NCI-H2107 (cell line): ENCODE measurements at places on chromosomes 6 and 20.

DNA sequence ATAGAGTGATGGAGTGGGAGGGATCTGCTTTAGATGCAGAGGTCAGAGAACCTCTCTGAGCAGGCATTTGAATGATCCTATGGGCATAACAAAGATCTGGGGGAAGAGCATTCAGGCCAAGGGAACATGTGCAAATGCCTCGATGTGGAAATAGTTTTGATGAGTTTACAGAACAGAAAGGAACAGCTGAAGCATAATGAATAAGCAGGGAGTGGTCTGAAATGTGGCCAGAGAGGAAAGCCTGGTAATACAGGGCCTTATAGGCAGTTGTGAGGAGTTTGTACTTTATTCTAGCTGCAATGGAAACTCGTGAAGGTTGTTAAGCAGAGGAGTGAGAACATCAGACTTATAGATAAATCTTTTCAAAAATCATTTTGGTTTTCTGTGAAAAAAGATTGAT, 33.0 kb upstream of the ME1 start:
- no peak for DNase-seq

GRCh38 chr6:52546192-52546591, 30.7 kb downstream of the TRAM2 start:
- no peak for DNase-seq

GRCh38 chr6:96836631-96837080, 621 bp downstream of the GPR63 start:
- no peak for DNase-seq

DNA sequence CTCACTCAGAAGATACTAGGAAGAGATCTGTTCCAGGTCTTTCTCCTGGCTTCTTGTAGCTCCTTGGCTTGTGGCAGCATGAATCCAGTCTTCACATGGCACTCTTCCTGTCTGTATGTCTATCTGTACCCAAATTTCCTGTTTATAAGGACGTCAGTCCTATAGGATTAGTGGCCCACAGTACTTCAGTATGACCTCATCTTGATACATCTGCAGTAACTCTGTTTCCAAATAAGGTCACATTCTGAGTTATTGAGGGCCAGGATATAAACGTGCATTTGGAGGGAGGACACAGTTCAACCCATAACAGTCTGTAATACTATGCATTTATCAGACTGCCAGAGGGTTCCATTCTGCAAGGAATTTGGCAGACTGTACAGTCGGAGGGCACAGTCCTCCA, 57.6 kb upstream of the DYNLRB1 start:
- no peak for DNase-seq

- no peak for DNase-seq
These were observed 51.1 kb downstream of the SLC22A1 start for GRCh38 chr6:160172704-160173103.

DNA sequence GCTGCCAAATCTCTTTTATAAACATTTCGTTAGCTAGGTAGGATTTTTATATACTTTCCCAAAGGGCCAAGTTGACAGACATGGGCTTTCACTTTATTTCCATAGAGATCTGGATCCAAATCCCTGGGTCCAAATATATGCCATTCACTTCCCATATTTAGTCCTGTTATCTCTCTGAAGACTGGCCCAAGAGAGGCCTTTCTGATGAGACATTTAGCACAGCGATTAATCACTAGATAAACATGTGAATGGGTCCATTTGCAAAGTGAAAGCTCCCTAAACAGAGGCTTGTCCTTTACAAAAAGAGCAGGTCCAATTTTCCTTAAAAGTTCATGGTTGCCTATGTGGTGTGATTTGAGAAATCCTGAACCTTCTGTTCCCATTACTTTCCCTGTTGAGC, 132.6 kb downstream of the TRMT11 start:
- no peak for DNase-seq

DNA sequence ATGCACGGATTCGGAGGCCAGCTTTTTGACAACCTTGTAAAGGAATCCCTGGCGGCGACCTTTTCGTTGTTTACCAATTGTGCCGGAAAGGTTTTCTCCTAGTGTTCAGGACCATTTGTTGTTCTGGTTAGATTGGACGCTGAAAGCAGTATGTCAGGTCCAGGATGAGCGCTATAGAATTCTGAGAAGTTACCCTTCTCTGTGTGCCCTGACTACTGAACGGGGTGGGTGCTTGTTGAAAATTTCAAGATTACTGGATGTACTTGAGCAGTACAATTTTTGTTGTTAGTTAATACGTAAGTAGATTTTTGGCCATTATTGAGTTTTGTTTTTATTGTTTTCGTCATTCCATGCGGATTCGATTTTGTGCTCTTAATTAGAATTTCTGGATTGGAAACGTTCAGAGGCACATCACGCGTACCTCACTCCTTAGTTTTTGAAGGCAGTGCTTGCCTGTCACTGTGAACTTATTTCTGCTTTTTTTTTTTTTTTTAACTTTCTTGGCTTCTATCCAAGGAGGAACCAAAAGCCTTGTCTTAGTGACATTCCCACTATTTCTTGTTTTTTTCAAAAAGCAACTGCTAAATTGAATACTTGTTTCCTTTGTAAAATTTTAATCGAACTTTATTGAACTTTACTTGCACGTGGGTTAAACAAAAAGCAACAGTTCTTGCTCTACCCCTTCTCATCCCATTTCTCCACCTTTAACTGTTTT, 898 bp downstream of the XRN2 start:
- DNase-seq = no peak

- DNase-seq = no peak
These were observed 50.3 kb downstream of the OLIG3 start for GRCh38 chr6:137443901-137444300.

DNA sequence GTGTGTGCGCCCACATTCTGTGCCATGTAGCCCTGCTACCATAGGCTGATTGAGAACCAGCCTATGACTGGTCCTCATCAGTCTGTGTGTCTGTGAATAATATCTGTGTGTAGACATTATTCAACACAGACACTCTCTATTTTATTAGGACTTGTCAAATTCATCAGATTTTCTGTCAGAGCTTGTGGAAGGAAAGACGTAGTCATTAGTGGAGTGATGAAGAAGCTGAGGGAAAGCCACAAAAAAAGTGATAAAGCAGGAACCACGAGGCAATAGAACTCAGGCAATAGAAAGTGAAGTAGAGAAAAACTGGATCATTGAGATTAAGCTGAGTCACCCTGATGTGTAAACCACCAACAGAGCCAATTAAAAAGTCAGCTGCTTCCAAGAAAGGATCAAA, 122.2 kb upstream of the MARCKS start:
- DNase-seq = no peak

DNA sequence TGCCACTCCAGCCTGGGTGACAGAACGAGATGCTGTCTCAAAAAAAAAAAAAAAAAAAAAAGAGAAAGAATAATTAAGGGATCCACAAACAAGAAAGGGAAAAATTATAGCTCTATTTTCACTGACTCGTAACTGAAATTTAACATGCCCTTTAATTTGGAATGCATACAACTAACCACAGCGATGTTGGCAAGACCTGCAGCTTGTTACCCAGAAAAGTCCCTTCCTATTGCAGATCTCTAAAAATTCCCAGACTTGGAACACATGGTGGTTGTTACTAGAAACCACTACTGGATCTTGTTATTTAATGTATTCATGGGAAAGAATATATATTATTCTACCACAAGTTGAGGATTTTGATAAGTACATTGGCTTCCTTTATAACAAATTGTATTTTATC, 27.8 kb upstream of the SMIM28 start:
- no peak for DNase-seq

- no peak for DNase-seq
These were observed 9.4 kb downstream of the PACSIN1 start for GRCh38 chr6:34475238-34475682.

DNA sequence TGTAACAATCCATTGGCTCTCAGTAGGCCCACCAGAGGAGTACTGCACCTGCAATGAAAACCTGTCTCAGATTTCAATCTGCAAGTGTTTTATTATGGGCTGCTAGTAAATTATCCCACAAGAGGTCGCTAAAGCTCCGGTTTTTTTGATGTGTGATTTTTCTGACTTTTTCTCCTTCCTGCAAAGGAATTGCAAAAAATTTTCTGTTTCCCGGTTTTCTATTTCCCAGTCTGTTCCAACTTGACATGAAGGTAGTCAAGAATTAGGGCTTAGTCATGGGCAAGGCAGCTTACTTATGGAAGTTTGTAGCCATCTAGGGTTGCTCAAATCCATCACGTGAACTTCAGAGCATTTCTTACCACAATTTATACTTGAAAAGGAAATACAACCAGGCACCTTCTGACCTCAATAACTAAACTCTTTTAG, 38.5 kb upstream of the AHI1 start:
- DNase-seq = no peak
